ENCODE measurements at places on chromosomes 16 and 17. TPM values are rescaled to one million over a fixed set of nuclear protein-coding genes. Genes with fewer than 3 reads are reported as not detected.

DNA sequence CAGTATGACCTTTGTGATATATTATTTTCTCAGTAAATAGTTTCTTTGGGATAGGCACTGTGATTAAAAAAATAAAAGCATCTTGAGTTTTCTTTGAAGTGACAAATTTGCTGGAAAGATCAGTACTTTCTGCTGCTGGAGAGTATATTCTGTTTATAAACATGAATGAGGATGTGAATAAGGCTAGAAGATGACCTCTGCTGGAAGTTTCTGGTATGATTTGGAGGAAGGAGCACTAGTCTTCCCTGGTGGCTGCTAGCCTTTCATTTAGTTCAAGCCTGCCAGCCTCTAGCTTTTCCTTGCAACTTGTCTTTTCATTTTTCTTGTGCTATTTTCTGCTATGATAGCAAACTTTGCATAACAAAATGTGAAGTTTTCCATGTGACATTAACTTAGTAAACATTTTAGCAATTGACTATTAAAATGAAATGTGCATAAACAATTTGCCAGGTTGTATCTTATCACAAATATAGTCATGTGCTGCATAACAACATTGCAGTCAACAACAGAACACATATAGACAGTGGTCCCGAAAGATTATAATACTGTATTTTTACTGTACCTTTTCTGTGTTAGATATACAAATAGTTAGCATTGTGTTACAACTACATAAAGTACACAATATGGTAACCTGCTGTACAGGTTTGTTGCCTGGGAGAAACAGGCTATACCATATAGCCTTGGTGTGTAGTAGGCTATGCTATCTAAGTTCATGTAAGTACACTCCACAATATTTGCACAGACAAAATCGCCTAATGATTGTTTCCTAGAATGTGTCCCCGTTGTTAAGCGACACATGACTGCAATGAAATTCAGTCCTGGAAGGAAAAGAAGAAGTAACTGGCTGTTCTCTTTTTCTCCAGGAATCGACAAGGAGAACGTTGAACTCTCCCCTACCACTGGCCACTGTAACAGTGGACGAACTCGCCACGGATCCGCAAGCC lies 18.1 kb upstream of the RAB11FIP4 start:
- DNase-seq = peak; percentile 75

DNA sequence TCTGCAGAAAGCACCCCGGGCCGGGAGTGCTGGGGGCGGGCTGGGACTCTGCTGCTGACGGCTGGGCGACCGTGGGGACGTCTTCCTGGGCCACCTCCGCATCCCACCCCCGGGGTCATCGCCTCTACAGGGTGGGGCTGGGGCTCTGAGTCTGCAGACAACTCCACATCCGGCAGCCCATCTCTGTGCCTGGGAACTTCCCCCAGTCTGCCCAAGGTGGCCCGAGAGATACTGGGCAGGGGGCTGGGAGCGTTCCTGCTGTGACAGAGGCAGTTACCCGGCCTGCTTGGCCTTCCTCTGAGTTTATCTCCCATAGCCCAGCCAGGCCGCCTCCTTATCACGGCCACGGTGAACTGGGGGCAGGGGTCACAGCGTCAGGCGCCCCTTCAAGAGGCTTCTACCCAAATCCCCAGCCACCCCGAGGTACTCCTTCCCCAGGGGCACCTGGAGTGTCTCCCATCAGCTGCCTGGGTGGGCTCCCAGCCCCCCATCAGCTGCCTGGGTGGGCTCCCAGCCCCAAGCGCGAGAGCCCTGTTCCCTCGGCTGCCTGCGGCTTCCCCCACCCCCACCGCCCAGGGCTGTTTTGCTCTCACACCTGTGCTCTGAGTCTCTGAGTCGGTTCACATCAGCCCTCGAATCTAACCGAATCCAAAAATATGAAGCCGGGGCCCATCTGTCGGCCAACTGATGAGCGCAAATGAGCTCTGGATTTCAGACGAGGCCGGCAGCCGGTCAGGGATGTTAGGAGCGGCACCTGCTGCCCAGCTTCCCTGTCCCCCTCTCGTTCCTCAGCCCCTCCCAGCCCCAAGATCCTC lies 15.6 kb upstream of the CBFA2T3 start:
- peak; percentile 49 for DNase-seq

GRCh38 chr16:23248261-23249194 lies 53.6 kb upstream of the SCNN1B start:
- no peak for DNase-seq

TMEM204 gene
- 0.58 TPM for total RNA-seq

SHISA6 gene
- total RNA-seq = not detected

DNA sequence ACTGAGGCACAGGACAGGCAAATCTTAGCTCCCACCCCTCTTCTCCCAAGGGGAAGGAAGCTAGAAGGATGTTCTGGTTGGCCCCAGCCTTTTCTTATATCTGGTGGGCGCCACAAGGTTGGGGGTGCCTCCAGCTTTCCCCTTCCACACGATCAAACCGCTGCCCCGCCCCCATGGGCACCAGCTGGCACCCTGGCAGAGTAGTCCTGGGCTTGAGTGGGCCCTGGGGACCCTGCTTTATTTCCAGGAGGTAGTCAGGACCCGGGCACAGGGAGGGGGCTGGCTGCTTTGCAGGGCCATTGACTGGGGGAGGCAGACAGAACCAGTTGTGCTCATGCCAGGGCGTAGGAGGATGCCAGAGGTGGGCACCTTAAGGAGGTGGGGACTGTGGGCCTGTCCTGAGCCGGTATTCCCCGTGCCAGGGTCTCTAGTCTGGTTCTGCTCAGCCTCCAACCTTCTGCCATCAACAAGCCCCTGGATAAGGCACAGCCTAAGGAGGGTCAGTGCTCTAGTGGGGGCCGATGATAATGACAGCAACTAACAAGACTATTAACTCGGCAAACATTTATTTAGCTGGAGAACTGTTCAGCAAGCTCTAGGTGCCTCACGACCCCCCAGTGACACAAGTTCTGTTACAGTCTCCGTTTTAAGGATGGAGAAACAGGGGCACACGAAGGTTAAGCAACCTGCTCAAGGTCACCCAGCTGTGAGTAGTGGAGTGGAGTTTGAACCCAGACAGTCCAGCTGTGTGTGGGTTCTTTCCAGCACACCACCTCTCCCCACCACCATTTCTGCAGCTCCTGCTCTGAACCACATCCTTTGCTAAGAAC lies 7.6 kb upstream of the PPP1R1B start:
- no peak for DNase-seq

PMFBP1 gene
- 9.5 TPM for total RNA-seq

- peak; percentile 82 for DNase-seq
Measured at GRCh38 chr17:56834380-56835263, 671 bp downstream of the DGKE start.

VMO1 gene
- not detected for total RNA-seq

- DNase-seq = no peak
Measured at GRCh38 chr17:63928172-63928666, 3.9 kb downstream of the CD79B start.

- no peak for DNase-seq
Measured at GRCh38 chr17:28774206-28774605, 30.4 kb downstream of the TRAF4 start.
